ENCODE measurements at places on chromosomes 1 and 21.

GRCh38 chr1:29258189-29258975 lies 22.1 kb downstream of the PTPRU start:
- DNase-seq, result no peak

DNA sequence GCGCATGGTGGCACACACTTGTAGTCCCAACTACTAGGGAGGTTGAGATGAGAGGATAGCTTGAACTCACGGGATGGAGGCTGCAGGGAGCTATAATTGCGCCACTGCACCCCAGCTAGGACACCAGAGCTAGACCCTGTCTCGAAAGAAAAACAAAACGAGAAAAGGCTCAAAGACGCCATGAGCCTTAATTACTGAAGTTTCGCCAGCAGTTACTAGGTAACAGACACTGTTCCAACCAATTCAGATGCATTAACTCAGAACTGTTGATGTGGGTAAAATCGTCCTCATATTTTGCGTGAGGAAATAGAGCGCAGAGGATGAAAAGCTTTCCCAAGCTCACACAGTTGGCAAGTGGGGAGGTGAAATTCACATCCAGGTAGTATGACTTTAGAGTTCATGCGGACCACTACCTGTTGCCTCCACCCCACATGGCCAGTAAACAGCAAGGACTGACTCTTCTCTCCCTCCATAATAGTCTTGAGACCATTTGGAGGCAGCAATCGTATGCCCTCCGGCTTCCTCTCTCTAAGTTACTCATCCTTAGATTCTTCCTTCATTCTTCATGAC lies 40.1 kb downstream of the INAVA start:
- no peak for DNase-seq

- no peak for DNase-seq
Measured at GRCh38 chr1:25549273-25550154, 6.1 kb downstream of the LDLRAP1 start.

DNA sequence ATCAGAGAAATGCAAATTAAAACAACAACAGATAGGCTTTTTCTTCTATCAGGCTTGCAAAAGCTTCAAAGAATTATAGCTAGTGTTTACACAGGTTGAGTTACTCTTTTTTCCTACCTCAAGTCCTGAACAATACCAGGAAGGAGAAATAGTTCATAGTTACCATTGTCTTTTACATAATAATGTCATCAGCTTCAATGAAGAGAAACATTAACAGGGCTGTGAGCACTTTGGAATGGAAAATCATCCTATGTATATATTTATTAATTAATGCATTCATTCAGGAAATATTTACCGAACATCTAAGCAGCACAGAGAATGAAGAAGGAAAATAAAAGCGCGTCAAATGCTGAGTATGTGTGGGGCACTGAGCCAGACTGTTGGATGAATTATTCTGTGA lies 197.3 kb downstream of the ZBTB18 start:
- no peak for DNase-seq

DNA sequence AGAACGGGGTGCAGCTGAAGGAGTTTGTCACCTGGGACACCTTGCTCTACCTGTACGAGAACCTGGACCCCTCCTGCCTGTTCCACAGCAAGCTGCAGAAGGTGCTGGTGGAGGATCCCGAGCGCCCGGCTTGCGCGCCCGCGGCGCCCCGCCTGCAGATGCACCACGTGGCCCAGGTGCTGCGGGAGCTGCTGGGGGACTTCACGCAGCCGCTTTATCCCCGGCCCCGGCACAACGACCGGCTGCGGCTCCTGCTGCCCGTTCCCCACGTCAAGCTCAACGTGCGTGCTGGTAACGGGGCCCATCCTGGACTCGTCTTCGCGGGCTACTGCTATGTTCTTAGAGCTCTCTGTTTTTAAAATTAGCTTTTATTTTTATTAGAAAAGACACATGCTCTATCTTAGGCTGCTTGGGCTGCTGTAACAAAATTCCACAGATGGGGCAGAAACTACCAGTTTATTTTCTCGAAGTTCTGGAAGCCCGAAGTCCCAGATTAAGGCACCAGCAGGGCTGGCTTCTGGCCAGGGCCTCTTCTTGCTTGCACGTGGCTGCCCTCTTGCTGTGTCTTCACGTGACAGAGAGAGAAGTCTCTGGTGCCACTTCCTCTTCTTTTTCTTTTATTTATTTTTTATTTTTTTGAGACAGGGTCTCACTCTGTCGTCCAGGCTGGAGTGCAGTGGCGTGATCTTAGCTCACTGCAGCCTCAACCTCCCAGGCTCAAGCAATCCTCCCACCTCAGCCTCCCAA lies 38.1 kb downstream of the TRPM2 start:
- DNase-seq, result no peak

- DNase-seq, result no peak
Measured at GRCh38 chr1:52532731-52533327, 20.1 kb downstream of the TUT4 start.

DNA sequence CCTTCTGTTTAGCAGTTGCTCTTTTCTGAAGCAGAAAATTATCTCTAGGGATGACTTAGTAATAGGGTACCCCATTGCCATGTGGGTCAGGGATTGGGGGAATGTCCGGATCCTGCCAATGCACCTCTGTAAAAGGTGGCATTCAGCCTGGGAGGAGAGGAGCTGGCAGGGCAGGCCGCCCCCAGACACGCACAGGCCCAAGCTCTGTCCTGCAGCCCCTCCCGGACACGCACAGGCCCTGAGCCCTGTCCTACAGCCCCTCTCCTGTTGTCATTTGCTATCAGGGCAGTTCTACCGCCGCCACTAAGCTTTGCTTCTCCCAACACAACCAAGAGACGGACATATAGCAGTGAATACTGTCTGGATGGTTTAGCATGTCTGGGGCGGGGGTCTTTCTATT lies 219.1 kb downstream of the SDCCAG8 start:
- DNase-seq, result no peak

GRCh38 chr1:60678391-60678790 lies 404.0 kb upstream of the NFIA start:
- DNase-seq, result no peak

GRCh38 chr1:91018006-91018405 lies 3.8 kb downstream of the ZNF644 start:
- no peak for DNase-seq

- no peak for DNase-seq
Measured at GRCh38 chr1:240100371-240100934, 8.8 kb downstream of the FMN2 start.

DNA sequence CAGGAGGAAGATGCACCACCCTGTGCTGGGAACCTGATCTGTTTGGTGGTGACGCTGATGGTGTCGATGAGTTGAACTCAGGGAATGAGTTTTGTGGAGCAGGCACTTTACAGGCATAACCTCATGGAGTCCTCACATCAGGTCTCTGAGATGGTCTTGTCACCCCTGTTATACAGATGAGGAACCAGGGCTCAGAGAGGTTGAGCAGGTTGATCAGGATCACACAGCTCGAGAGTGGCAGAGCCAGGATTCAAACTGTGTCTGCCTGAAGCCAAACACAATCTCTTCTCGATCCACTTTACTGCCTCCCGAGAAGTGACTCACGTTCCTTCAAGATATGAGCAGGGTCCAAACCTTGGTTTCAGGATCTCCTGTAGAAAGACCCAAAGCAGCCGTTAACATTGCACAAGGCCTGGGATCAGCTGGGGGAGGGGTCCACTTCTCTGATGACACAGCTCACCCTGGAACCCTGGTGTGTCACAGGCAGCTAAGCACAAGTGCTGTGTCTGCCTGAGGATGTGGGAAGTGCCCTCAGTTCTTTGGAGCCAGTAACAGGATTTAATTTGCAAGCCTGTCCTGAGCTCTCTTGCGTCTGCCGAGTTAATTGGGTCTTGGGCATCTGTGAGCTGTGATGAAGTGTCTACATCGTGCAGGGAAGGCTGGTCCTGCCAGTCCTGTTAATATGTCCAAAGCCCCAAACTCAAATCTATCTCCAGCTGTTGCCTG lies 65.4 kb upstream of the STUM start:
- DNase-seq, result no peak

- DNase-seq, result no peak
Measured at GRCh38 chr1:226436472-226436854, 28.6 kb upstream of the PARP1 start.

DNA sequence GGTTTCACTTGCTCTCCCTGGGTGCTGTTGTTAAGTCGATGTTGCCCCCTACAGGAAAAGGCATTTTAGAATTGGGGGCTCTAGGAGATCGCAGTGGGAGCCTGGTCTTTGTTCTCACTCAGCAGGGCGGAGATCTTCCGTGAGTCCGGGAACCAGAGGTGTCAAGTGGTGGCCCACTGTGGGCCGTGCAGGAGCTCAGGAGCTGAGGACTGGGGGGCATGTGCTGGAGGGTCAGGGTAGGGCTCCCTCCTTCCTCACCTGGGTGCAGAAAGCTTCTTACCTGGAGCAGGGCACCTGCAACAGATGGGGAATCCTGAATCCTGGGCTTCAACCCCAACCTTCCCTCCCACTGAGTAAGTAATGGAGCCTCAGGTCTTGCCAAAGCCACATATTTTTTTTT lies 392.7 kb downstream of the NPHP4 start:
- no peak for DNase-seq

DNA sequence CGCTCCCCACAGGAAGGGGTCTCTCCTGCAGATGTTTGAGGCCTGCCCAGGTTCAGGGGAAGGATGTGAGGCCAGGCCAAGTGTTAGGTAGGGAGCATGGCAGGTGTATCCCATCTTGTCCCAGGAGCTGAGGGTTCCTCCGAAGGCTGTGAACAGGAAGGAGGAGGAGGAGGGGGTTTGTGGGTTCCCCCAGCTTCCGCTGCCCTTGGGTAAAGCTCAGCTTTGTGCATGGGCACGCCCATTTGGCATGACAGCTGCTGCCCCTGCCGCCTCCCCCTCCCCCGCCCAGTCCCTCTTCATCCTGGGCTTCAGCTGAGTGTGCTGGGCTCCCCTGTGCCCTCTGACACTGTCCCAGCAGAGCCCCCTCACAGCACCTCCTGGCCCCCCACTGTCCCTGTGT lies 25.5 kb downstream of the TNFRSF8 start:
- DNase-seq, result peak; percentile 15

GRCh38 chr1:213513006-213513405 lies 462.0 kb downstream of the RPS6KC1 start:
- DNase-seq, result no peak

- peak; percentile 22 for DNase-seq
Measured at GRCh38 chr1:42146626-42147320, 6.4 kb upstream of the GUCA2B start.

DNA sequence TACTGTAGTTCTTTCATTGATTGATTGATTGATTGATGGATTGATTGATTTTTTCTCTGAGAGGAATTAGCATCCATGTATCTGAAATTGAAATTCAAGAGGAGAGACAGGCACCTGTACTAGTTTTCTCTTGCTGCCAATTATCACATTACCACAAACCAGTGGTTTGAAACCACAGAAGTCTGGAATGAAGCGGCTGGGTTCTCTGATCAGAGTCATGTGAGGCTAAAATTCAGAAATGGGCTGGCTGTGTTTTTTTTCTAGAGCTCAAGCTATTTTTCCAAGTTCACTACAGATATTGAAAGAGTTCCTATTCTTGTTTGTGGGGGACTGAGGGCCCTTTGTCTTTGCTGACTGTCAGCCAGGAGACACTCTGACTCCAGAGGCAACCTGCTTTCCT lies 10.0 kb downstream of the NBPF3 start:
- no peak for DNase-seq

- DNase-seq, result no peak
Measured at GRCh38 chr21:46210378-46211136, 18.0 kb downstream of the LSS start.

DNA sequence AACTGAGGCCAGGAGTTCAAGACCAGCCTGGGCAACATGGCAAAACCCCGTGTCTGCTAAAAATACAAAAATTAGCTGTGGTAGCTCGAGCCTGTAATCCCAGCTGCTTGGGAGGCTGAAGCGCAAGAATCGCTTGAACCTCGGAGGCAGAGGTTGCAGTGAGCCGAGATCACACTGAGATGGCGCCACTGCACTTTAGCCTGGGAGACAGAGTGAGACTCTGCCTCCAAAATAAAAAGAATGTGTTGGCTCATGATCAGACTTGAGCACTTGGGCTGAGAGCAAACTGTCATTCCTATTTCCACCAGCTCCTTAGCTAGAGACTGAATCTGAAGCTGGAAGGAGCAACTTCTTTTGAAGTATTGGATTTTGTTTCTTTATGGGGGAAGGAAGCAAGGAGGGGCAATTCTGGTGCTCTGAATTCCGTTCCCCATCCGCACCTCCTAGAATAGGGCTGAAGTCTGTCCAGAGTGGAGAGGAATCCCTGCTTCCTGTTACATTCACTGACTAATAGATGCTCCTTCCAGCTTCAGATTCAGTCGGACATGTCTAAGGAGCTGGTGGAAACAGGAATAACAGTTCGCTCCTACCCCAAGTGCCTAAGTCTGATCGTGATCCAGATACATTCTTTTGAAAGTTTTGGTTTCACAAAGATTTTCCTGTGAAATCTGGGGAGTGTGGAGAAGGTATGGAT lies 3.8 kb downstream of the ZNF672 start:
- DNase-seq, result no peak

- DNase-seq, result no peak
Measured at GRCh38 chr1:245687152-245687635, 532.4 kb downstream of the KIF26B start.

- DNase-seq, result no peak
Measured at GRCh38 chr1:29255134-29255666, 18.9 kb downstream of the PTPRU start.

- no peak for DNase-seq
Measured at GRCh38 chr1:182083851-182084486, 22.5 kb upstream of the ZNF648 start.

- no peak for DNase-seq
Measured at GRCh38 chr1:225691861-225692516, 39.1 kb upstream of the ENAH start.

GRCh38 chr1:200873116-200873670 lies 412 bp downstream of the GPR25 start:
- no peak for DNase-seq

GRCh38 chr1:233379869-233380438 lies 52.4 kb downstream of the MAP3K21 start:
- DNase-seq, result no peak

DNA sequence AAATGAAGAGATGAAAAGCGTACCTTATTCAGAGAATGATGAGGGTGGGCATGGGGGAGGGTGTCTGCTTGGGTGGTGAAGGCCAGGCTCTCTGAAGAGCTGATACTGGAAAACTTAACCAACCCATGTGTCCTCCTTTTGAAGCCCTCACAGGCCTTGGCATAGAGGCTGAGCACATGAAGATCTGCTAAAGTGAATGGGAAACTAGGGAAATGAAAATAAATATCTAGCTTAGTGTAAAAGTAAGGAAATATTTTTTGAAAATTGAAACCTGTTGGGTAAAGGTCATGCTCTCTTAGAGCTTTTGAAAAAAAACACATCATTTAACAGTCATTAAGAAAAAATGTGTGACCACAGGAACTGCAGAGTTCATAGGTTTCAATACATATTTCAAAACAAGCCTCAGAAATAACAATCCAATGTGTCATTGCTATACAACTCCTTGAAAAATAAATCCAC lies 40.5 kb upstream of the RALGPS2 start:
- DNase-seq, result no peak

- no peak for DNase-seq
Measured at GRCh38 chr1:66617362-66618184, 83.6 kb downstream of the SGIP1 start.

All from stimulated activated CD8-positive, alpha-beta memory T cell treated with anti-CD3 and anti-CD28 coated beads, Interleukin-4, amount 100 ng/mL, for 1 hour (primary cell).